ENCODE measurements at places on chromosomes 11 and 22. TPM values are rescaled to one million over a fixed set of nuclear protein-coding genes. Genes with fewer than 3 reads are reported as not detected.

- no peaks in the 10 kb centered on the region for H3K36me3 ChIP-seq
- H3K27me3 ChIP-seq: no peaks in the 10 kb centered on the region
- DNase-seq: no peak
- H3K27ac ChIP-seq: no peak overlapping the region
- H3K4me3 ChIP-seq: no peak overlapping the region
Measured at GRCh38 chr11:1970956-1971355, 23.8 kb downstream of the MRPL23 start.

DNA sequence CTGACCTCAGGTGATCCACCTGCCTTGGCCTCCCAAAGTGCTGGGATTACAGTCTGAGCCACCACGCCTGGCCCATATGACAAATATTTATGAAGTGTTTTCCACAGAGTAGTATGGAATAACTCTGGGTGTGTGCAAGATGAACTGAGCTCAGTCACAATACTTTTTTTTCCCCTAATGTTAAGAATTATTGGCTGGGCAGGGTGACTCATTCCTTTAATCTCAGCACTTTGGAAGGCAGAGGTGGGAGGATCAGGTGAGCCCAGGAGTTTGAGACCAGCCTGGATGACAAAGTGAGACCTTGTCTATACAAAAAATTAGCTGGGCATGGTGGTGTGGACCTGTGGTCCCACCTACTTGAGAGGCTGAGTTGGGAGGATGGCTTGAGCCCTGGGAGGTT, 6.4 kb downstream of the PTPRJ start:
- no peak overlapping the region for H3K4me3 ChIP-seq
- DNase-seq: no peak
- H3K27ac ChIP-seq: no peak overlapping the region
- H3K4me1 ChIP-seq: peaks cover 60% of the 10 kb centered on the region
- peaks cover 9% of the 10 kb centered on the region for H3K36me3 ChIP-seq

- peak; percentile 41 for DNase-seq
- H3K4me1 ChIP-seq: peaks cover 19% of the 10 kb centered on the region
- peaks cover 8% of the 10 kb centered on the region for H3K36me3 ChIP-seq
- H3K27me3 ChIP-seq: no peaks in the 10 kb centered on the region
Measured at GRCh38 chr22:38570779-38571364, 889 bp upstream of the DMC1 start.

DNA sequence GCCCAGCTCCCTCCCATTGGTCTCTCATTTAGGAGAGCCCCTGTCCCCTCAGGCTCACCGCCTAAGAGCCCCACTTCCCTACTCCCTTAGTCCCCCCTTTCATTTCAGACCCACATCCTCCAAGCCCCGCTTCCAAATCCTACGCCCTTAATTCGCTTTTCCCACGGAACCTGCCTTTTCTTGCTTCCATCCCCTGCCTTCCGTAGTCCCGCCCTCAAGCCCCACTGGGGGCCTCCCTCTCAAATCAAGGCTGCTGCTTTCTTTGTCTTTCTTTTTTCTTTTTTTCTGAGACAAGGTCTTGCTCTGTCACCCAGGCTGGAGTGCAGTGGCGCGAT, 396 bp downstream of the CCDC157 start:
- H3K4me1 ChIP-seq: peaks cover 34% of the 10 kb centered on the region
- no peak for DNase-seq
- H3K4me3 ChIP-seq: peak overlapping the region; percentile 91

DNA sequence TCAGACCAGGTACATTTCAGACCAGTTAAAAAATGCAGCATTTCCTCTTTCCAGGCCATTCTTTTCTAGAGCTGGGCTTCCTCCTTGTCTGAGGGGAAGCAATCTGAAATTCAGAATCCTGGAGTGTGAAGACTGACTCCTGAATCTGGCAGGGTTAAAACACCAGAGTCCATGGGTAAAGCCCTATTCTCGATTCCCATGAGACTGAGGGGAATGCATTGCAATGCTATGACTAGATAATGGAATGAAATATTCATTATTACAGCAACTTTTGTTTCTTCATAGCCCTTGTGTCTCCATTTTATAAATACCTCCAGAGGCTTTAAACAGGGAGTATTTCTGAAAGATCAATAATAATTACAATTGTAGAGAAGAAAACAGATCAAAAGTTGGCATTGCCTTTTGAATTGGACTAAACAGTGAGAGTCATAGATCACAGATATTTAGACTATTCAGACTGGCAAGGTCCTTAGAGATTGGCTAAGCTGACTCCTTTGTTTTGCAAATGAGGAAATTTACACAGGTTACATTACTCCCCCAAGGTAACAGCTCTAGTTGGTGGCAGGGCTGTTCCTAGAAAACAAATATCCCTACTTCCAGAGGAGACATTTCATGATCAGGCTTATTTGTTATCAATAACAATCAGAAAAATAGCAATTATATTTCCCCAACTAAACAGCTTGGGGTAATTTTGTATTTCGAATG, 632.6 kb upstream of the KIRREL3 start:
- H3K27me3 ChIP-seq: no peaks in the 10 kb centered on the region
- no peak overlapping the region for H3K4me3 ChIP-seq
- H3K27ac ChIP-seq: no peak overlapping the region
- DNase-seq: no peak

GRCh38 chr11:66073669-66074068, 3.6 kb downstream of the PACS1 start:
- H3K27ac ChIP-seq: peak overlapping the region; percentile 29
- peaks cover 69% of the 10 kb centered on the region for H3K36me3 ChIP-seq
- no peak for DNase-seq
- peaks cover 59% of the 10 kb centered on the region for H3K4me1 ChIP-seq

DNA sequence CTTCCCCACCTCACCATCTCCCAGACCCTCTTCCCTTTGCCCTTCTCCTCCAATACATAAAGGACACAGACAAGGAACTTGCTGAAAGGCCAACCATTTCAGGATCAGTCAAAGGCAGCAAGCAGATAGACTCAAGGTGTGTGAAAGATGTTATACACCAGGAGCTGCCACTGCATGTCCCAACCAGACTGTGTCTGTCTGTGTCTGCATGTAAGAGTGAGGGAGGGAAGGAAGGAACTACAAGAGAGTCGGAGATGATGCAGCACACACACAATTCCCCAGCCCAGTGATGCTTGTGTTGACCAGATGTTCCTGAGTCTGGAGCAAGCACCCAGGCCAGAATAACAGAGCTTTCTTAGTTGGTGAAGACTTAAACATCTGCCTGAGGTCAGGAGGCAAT, 58.2 kb downstream of the TIMP3 start:
- no peak overlapping the region for H3K4me3 ChIP-seq

DNA sequence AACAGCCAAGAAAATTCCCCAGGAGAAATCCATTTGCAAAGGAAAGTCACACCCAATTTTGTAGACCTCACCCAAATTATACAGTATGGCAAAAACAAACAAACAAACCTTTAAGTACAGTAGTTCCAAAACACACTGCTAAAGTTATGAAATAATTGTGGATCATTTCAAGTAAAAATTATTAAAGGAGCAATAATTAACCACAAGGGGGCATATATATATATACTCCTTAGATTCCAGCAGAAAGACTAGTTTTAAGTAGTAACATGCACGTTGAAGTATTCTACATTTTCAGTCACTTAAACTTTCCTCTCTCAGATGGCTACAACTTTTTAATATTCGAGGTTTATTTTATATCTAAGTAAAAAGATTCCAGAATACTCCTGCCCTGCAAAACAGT, 26.8 kb downstream of the RNF141 start:
- H3K4me1 ChIP-seq: peaks cover 9% of the 10 kb centered on the region
- no peaks in the 10 kb centered on the region for H3K27me3 ChIP-seq
- H3K4me3 ChIP-seq: no peak overlapping the region
- H3K36me3 ChIP-seq: peaks cover 3% of the 10 kb centered on the region

DNA sequence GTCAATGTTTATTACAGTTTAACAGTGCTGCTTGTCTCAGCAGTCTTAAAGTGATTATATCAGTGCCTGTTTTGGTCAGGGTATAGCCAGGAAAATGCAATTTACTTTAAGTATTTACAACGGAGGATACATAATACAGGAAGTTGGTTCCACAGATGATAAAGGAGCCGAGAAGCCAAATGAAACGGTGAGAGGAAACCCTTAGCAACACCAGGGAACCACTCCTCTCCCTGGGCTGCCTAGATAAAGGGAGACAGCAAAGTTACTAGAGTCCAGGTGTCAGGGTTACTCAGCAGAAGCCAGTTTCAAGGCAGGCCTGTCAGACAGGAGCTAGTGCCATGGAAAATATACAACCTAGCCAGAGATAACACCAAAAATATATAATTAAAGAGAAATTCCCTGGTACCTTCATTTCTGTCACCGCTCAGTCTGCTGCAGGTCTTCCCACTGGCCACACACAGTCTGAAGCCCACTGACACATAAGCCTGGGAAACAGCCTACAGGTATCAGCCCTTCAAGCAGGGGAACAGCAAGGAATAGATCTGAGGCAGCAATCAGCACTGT, 55.5 kb downstream of the FAM76B start:
- H3K27ac ChIP-seq: no peak overlapping the region
- H3K4me3 ChIP-seq: no peak overlapping the region
- no peak for DNase-seq
- H3K27me3 ChIP-seq: peaks cover 16% of the 10 kb centered on the region

DNA sequence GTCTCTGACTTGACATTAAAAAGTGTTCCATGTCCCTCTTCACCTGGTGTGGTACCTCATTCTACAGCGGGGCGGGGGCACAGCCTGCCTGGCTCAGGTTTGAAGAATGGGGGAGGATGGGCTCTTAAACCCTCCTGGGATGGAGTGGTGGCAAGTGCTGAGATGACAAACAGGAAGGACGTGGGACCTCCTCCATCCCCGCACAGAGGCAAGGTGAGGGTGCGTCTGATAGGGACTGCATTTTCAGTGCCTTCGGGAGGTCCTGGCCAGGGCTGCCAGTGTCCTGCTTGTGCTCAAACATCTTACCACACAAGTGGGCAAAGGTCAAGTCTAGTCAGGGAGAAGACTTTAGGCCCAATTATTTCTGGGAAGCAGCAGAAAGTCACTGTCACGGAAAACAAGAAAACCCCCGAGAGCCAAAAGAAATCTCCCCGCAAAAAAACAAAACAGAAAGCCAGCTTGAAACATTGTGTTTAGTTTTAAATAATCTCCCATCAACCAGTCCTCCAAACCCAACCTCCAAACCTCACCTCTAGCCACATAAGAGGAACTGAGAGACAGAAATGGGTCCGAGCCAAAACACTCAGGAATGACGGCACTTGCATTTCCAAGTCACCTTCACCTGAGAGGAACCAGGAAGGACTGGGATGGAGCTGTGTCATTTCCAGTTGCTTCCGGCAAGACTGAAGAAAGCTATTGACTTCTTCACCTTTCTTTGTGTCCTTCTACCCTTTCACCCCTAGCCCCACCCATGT, 966.5 kb downstream of the NTM start:
- no peaks in the 10 kb centered on the region for H3K36me3 ChIP-seq
- no peak overlapping the region for H3K27ac ChIP-seq
- no peak overlapping the region for H3K4me3 ChIP-seq
- DNase-seq: no peak

DNA sequence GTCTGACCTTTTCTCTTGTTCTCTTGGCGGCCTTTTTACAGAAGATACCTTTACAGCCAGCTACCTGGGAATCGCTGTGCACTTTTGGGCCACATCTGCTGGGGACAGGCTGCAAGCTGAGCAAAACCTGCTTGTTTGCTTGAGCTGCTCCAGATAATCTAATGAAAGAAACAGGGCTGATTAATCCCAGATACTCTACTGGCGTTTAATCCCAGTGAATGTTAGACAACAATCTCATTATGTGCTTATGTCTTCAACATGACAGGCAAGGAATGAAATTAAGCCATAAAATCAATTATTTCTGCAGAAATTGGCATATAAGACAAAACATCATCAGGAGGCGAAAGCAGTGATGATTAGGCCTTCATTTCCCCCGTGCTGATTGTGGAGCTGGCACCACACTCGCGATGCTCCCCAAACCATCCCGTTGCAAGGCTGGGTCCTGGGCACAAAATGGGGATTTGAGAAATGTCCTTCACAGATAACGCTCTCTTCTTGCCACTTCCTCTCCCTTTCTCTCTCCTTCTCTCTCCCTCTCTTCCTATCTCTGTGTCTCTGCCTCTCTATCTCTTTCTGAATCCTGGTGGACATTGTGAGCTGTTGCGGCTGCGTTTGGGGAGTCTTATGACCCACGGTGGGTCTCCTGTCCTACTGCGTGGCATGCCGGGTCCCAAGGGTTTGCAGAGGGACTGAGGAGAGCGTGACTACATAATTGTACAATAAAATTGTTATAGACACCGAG, 1053.8 kb downstream of the TBC1D22A start:
- no peak overlapping the region for H3K27ac ChIP-seq
- H3K27me3 ChIP-seq: peaks cover 2% of the 10 kb centered on the region
- DNase-seq: no peak

GRCh38 chr11:119094816-119095065, 6.9 kb downstream of the DPAGT1 start:
- peak overlapping the region; percentile 94 for H3K27ac ChIP-seq
- H3K4me1 ChIP-seq: peaks cover 39% of the 10 kb centered on the region
- peaks cover 12% of the 10 kb centered on the region for H3K27me3 ChIP-seq
- peak; percentile 52 for DNase-seq
- H3K36me3 ChIP-seq: peaks cover 56% of the 10 kb centered on the region
- H3K4me3 ChIP-seq: peak overlapping the region; percentile 90

DNA sequence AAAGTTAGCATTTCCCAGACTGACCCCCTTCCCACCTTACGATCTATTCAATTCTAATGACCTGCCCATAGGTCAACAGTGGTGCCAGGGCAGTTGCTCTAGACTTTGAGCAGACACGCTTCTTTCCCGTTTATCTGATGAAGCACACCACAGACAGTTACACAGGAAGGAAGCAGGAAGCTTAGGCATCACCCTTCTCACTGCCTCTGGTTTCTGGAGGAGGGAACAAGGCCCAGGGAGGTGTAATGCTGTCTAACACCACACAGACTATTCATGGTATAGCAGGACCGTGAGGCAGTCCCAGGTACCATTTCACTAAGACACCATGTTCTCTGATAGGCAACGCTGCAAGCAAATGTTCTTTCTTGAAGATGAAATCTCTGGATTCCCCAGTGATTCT, 279.4 kb downstream of the NTM start:
- no peak overlapping the region for H3K27ac ChIP-seq
- no peaks in the 10 kb centered on the region for H3K36me3 ChIP-seq
- H3K27me3 ChIP-seq: peaks cover 3% of the 10 kb centered on the region
- H3K4me1 ChIP-seq: no peaks in the 10 kb centered on the region
- DNase-seq: no peak
- no peak overlapping the region for H3K4me3 ChIP-seq

GRCh38 chr11:80284946-80285785, 844.3 kb upstream of the TENM4 start:
- no peak for DNase-seq
- H3K36me3 ChIP-seq: no peaks in the 10 kb centered on the region

GRCh38 chr11:69233744-69234570, 60.0 kb upstream of the MYEOV start:
- peaks cover 9% of the 10 kb centered on the region for H3K4me1 ChIP-seq
- peaks cover 4% of the 10 kb centered on the region for H3K36me3 ChIP-seq
- DNase-seq: no peak

SMC1B gene
- total RNA-seq: 2.1 TPM

RASL10A gene
- total RNA-seq: 0.58 TPM

VSIG10L2 gene
- not detected for total RNA-seq

SORL1 gene
- total RNA-seq: 47.5 TPM

SPA17 gene
- 3.4 TPM for total RNA-seq

PGA4 gene
- not detected for total RNA-seq

All from activated naive CD8-positive, alpha-beta T cell treated with anti-CD3 and anti-CD28 coated beads for 36 hours (primary cell).